ENCODE measurements at places on chromosomes 6 and 20.

DNA sequence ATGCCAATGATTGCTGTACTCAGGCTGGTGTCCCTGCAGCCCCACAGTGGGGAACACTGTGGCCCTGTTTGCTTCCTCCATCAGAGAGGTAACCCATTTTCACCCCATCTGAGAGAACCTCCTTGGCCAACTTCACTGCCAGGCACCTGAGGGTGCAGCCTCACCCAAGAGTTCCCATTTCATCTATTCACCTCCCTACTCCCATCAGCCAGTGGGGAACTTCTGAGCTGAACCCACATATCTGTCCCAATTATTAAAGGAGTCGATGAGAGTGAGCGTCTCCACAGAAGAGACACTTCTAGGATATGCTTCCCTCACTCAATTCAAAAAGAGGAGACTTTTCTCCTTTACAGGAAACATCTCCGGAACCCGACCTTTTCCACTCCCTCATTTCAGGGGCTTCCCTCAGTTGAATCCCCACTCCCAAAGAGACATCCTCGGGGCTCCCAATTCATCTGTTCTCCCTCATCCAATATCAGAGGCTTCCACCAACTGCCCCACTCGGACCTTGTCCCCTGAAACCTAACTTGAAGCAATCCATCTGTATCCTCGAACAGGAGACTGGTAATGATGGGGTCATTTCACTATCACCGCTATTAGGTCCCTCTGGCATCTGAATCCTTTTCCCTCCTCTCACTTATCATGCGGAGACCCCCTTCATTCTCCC is 988 bp downstream of the UBE2V1 start:
- DNase-seq: no peak

DNA sequence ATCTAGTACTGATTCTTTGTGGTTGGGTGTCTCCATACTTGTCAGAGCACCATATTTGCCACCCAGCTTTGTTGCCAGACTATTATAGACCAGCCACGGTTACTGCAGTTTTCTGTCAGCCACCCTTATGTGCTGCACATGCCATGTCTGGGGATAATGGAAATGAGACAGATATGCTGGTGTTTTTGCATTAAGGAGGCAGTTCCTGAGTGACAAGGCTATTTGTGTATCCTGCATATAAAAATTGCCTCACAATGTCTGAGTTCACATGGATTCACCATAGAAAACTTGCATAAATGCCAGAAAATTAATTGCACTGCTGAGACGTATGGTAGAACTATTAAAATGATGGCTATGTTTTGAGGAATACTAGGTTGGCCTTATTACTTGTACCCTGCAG is 51.8 kb downstream of the NKAIN2 start:
- DNase-seq: no peak

GRCh38 chr6:34663371-34663770 is 33.2 kb downstream of the ILRUN start:
- DNase-seq: no peak

DNA sequence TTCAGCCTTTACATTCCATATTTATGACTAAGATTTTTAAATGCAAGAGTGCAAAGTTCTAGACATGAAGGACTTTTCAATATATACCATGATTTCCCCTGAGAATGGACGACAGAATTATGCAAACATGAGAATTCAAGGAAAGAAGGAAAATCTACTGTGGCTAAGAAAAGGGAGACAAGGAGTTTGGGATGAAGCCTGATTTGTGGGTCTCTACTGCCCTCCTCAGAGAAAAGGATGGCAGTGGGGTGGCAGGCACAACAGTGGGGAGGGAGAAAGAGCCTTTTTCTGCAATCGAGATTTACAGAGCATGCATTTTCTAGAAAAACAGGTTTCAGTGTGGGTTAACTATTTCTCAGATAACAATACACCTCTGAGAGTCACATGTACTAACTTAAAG is 466.9 kb upstream of the NRSN1 start:
- DNase-seq: no peak

DNA sequence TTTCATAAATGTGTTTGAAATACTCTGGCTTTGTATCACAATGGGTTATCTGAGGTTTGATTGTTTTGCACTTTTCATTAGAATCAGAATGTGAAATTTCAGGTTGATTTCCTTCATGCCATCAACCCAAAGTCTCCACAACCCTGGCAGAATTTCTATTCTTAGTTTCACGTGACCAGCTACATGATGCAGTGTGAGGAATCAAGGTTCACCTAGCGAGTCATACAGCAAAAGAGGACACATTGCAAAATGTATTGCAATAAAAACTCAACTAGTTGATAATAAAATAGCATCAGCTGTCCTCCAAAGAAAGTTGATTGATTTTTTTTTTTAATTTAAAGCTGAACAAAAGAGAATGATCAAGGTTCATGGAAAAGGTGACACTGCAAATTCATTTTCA is 2.2 kb downstream of the HAO1 start:
- DNase-seq: no peak

- DNase-seq: no peak
These were observed 6.4 kb downstream of the LEMD2 start for GRCh38 chr6:33782561-33782960.
